Naive thymus-derived CD4-positive, alpha-beta T cell (primary cell): ENCODE measurements at places on chromosomes 6 and 20. TPM values are rescaled to one million over a fixed set of nuclear protein-coding genes. Genes with fewer than 3 reads are reported as not detected.
A peak's percentile ranks its signal among the peaks of the same experiment; 100 is the strongest.

GRCh38 chr6:7060769-7061516 is 46.8 kb upstream of the RREB1 start:
- DNase-seq = no peak

Gene KHDC1L
- 0.38 TPM in 1 of 2 replicates, not detected in the other for total RNA-seq

Gene TPX2
- 84.3 and 86.5 TPM in 2 replicates for total RNA-seq

GRCh38 chr6:14458669-14459266 is 341.2 kb downstream of the CD83 start:
- DNase-seq = no peak

Gene CALHM6
- 79.3 and 82.0 TPM in 2 replicates for total RNA-seq

DNA sequence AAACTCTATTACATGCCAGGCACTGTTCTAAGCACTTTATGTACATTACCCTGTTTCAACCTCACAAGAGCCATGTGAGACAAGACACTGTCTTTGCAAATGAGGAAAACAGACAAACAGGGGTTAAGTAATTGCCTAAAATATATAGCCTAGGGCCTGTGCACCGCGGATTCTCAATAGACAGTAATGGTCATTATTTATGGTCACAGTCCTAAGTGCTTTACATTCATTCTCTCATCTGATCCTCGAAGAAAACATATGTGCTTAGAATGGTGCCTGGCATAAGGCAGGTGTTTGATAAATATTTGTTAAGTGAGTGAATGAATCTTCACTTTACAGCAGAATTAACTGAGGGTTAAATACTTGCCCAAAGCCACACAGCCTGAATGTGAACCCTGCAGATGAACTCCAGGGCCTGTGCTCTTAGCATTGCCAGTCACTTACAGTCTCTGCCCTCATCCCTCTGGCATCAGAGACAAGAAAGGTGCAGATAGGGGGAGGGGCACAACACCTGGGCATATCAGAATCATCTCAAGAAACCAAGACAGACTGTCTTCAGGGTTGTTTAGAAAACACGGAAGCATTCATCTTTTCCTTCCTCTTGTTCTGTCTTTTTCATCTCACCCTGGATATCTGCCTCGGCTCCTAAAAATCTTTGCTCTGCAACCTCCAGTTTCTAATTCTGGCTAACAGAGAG is 92.8 kb upstream of the SASH1 start:
- no peak for DNase-seq

Gene FAM110A
- total RNA-seq = 25.2 TPM in 2 replicates

- no peak for DNase-seq
Observed at GRCh38 chr6:41789390-41789724, 1.9 kb downstream of the TOMM6 start.

Gene GJA10
- total RNA-seq = not detected

Gene NOX3
- not detected in 2 replicates for total RNA-seq

Gene PPP1R16B
- total RNA-seq = 21.5 TPM

Gene L3MBTL1
- total RNA-seq = 13.5 TPM

Gene FOXS1
- not detected for total RNA-seq

Gene NOTCH4
- total RNA-seq = 0.81 TPM

GRCh38 chr6:80530103-80530502 is 423.6 kb downstream of the BCKDHB start:
- no peak for DNase-seq

Gene GRM1
- total RNA-seq = not detected

Gene DDO
- not detected for total RNA-seq

DNA sequence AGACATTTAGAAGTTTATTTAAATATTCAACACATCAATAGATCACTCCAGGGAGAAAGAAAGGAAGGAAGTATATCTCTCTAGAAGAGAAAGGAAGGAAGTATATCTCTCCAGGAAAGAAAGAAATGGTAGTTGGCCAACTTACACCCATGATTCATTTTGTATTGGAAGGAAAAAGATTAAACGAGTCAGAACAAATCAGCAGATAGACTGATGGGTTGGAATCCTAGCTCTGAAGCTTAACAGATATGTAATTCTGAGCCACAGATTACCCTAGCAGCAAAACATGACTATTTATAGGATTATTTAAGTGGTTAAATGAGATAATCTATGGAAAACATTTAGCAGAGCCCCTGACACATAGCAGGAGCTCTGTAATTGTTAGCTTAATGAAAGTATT is 27.1 kb downstream of the COL12A1 start:
- DNase-seq = no peak

- no peak for DNase-seq
Observed at GRCh38 chr6:91786474-91787184, 1199.8 kb upstream of the MAP3K7 start.

- DNase-seq = no peak
Observed at GRCh38 chr6:137677709-137678108, 183.5 kb upstream of the OLIG3 start.

Gene EEF1A2
- 0.11 TPM for total RNA-seq

DNA sequence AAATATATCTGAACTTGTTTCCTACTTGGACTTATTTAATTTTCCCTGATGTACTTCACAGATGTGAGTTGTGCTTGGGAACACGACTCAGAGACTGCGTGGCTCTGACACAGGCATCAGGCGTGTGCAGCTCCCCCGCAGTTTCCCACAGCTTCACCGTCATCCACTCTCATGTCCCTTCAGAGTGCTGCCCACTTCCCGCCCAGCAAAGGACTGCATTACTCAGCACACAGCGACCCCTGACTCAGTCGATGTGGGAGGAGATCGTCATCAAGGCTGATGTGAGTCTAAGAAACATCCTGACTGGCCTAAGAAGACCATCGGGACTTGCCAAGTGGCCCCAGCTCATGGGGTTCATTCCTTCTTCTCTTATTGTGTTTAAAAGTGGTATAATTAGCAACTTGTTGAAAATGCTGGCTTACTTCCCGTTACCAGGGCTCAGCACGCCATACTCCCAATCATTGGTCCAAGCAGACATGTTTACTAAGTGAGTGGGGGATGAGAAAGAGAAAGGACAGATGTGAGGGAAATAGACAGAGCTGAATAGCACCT is 539.4 kb upstream of the JARID2 start:
- no peak for DNase-seq

- no peak for DNase-seq
Observed at GRCh38 chr6:18536591-18537055, 149.5 kb downstream of the RNF144B start.

DNA sequence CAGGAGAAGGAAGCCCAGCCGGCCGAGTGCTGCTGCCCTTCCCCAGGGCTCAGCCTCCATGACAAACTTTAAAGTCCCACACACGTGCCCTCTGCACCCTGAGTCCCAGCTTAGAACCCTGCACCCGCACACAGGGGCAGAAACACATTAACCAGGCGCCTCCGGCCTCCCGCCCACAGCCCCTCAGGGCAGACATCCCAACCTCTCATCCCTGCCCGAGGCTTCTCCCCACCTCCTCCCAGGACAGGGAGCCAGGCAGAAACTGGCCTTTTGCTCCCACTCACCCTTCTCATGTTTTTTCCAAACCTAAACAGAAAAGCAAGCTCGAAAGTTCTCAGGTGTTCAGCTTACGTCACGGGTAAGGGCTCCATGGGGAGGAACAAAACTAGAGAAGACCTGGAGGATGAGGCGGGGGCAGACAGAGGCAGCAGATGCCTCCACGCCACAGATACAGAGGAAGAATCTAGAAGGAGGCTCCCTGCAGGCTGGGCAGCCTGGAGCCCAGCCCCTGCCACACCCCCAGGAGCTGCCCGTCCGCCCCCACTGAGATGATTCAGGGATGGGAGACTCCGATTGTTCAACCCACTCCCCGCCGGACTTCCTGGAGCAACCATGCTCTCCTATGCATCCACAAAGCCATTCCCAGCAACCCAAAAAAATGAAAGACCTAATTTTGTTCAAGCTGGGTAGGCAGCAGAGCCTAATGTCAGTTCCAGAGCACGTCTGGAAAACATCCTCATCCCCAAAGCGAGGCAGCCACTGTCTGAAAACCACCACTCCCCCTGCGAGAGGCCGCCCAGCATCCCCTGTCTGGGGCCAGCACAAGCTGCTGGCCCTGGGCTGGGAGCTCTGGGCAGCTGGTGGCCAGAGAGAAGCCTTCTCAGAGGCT is 8.8 kb downstream of the KCNQ2 start:
- no peak for DNase-seq

Gene FGD2
- total RNA-seq = 6.8 TPM

DNA sequence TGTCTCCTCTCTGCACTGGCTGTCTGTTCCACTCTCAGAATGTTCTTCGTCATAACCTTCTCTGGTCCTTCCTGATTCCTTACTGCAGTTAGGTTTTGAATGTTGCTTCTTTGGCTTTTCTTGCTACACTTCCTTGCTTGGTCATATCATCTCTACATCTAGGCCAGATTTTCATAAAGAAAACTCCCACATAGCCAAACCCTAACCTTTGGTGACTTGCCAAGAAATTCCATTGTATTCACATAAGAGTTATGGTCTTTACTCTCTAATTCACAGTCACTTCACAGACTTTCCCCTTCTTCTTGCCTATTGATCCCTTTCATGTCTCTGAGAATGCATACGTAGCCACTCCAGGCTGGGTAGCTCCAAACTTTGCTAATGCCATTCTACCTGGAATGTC is 41.9 kb upstream of the SIM1 start:
- no peak for DNase-seq

GRCh38 chr6:160883560-160883959 is 108.0 kb upstream of the MAP3K4 start:
- DNase-seq = no peak

DNA sequence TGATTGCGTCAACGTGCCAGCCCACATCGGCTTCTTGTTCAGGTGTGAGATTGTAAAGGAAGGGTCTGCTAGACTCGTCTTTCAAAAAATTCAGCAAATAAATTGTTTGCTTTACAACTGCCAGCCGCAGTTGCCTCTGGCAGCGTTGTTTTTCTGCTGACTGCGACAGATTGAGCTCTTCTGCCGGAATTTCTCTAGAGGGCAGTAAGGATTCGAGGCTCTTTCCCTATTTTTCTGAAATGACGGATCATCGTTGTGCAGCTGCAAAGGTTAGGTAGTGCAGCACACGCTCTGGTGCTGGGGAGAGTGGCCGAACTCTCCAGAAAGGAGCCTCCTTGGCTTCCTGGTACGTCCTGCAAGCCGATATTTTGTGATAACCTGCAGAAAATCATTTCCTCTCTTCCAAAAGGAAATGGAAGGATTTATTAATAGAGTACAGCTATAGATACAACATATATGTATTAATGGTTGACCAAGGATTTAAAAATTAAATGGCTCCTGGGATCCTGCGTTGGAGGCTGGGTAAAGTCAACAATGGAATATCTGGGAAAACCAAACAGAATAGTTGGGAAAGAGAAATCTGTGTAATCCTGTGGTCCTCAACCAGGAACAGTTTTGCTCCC is 121.9 kb upstream of the ZFP64 start:
- peak; percentile 9 for DNase-seq

GRCh38 chr6:16651871-16652270 is 109.4 kb downstream of the ATXN1 start:
- DNase-seq = peak; percentile 27

Gene GPSM3
- total RNA-seq = 268 TPM

DNA sequence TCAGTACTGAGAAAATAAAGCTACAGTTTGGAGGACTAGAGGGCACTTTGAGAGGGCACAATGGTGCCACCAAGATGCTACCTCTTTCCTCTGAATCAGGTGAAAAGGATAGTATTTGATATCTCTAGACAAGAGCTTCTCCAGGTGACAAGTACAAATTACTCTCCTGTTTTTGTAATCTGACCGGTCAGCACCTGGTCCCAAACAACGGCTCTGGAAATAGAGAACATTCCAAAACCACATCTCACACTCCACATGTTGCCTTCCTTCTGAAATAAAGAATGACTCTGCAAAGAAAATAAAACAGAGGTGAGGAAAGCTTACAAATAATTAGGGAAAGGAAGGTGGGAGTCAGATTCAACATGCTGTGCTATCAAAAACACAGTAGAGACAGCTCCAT is 51.3 kb upstream of the CITED2 start:
- no peak for DNase-seq

GRCh38 chr6:92684386-92684785 is 735.0 kb downstream of the EPHA7 start:
- DNase-seq = no peak

Gene DDX43
- total RNA-seq = not detected

Gene HLA-DPA1
- total RNA-seq = 45.6 TPM

DNA sequence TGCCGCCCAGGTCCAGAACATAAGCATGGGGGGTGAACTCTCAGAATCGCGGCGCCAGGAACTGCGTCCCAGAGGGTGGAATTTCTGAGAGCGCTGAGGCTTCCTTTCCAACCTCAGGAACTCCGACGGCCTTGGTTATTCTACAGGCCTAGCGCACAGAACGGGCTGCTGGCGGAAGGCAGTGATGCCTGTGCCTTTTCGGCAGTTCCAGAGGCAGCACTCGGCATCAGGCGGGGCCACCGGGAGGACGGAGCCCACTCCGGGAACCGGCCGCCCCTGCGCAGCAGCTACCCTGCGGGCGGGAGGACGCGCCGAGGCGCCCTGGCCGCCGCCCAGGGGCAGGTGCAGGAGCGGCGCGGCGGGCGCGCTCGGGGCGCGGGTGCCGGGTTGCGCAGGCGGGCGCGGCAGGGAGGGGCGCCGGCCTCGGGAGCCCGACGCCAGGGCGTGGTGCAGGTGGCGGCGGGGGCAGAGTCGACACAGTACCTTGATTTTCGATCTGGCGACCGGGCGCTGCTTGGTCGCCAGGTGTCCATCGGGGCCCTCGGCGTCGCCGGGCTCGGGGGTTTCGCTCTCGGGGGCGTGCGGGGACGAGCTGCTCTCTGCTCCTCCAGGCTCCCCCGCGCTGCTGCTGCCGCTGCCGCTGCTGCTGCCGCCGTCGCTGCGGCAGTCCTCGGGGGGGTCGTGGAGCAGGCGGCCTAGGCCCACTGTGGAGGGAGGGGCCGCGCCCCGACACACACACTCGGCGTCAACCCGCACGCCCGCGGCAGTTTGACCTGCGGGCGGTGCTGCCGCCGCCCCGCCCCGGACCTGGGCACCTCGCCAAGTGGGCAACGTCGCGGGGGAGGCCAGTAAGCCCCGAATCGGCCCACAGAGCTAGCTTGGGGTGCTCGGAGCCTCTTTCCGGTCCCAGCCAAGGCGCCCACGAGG is 1.3 kb downstream of the OVOL2 start:
- DNase-seq = no peak

DNA sequence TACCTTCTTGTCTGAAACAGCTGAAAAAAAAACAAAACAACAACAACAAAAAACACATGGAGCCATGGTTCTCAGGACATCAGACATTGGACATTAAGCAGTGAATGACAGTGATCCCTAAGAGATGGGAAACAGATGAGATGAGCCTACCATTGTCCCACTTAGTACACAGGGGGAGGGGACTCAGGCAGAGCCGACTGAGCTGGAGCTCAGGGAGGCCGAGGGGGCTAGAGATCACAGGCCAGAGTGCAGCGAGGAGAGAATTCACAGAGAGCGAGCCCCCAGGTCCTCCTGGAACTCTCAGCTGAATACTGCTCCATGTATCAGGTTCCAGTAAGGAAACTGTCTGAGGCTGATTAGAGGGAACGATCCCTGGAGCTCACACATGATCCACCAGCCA is 134.6 kb downstream of the GRM4 start:
- no peak for DNase-seq
